ENCODE measurements at places on chromosomes 1 and 21. TPM values are rescaled to one million over a fixed set of nuclear protein-coding genes. Genes with fewer than 3 reads are reported as not detected.

Gene ATAD3C
- 0.11 TPM for total RNA-seq

Gene C8B
- total RNA-seq = not detected

Gene S100A9
- total RNA-seq = not detected

Gene JTB
- total RNA-seq = 85.5 TPM

Gene SPATA45
- not detected for total RNA-seq

Gene CCDC27
- total RNA-seq = not detected

Gene DDAH1
- total RNA-seq = 47.8 TPM

Gene ADGRL2
- total RNA-seq = 6.7 TPM

Gene HSPB7
- not detected for total RNA-seq

Gene TTC24
- not detected for total RNA-seq

Gene ILDR2
- total RNA-seq = under 0.01 TPM

Gene PLXNA2
- total RNA-seq = 40.7 TPM

Gene SFN
- 0.11 TPM for total RNA-seq

Gene TMEM51
- 10.4 TPM for total RNA-seq

Gene CD1E
- total RNA-seq = not detected

Gene PPIAL4G
- not detected for total RNA-seq
